ENCODE measurements at places on chromosomes 2 and 18.

- no peak for DNase-seq
Observed at GRCh38 chr18:37259711-37260110, 305.9 kb downstream of the CELF4 start.

DNA sequence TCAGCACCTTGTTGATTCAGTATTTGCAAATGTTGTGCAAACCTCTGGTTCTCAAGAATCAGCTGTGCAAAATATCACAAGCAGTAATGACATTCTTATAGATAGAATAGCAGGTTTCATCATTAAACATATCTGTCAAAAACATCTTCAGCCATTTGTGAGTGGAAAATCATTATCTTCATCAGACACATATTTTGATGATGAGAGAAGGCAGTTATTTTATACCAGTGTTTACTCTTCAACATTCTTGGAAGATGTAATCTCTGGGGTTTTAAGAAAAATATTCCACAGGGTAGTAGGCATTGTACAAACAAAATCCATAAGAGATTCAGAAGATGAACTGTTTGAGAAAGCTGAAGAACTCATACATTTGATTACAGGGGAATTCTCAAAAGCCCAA, 64.3 kb downstream of the FSIP2 start:
- no peak for DNase-seq

- DNase-seq = no peak
Observed at GRCh38 chr2:1450915-1451314, 37.7 kb downstream of the TPO start.

DNA sequence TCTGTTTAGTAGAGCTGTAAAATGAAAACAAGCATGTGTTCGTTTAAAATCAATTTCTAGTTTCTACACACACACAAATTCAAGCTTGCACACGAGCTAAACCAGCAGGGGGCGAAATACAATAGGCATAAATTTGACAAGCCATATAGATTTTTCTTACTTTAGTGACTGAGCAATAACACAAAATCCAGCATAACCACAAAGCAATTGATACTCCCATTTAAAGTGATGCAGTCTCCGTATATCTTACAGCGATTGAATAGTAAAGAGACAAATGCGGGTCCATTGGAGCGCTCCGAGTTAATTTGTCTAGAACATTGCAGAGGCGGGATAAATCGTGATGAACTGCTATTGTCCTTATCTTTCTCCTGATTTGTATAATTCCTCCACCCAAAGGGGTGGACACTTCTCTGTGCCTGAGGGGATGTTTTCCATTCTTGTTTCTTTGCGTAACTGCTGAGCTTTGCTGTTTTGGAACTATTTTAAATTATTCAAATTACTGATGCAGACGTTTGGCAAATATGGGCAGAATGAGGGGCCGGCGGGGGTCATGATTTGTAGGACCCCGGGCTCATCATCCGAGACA, 1.2 kb upstream of the AFTPH start:
- DNase-seq = peak; percentile 64

GRCh38 chr2:124151691-124152090, 126.6 kb downstream of the CNTNAP5 start:
- no peak for DNase-seq

DNA sequence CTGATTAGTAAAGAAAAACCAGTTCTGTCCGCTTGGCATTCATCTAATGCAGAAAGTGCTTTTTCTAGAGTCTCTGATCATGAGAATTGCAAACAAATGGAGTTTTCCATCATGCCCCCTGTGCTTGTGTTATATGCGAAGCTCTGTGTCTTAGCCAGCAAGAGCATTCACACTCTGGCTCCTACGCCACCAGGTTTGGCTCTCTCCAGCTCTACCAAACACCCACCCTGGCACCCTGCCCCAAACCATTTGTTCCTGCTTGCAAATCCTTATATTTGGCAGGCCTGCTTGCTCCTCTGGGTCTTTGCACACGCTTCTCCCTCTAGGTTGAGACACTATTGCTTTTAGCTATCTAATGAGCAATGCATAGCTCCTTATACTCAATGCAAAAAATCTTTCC, 204.1 kb upstream of the CYRIA start:
- no peak for DNase-seq

GRCh38 chr18:40109252-40110049, 1845.6 kb upstream of the PIK3C3 start:
- peak; percentile 46 for DNase-seq

DNA sequence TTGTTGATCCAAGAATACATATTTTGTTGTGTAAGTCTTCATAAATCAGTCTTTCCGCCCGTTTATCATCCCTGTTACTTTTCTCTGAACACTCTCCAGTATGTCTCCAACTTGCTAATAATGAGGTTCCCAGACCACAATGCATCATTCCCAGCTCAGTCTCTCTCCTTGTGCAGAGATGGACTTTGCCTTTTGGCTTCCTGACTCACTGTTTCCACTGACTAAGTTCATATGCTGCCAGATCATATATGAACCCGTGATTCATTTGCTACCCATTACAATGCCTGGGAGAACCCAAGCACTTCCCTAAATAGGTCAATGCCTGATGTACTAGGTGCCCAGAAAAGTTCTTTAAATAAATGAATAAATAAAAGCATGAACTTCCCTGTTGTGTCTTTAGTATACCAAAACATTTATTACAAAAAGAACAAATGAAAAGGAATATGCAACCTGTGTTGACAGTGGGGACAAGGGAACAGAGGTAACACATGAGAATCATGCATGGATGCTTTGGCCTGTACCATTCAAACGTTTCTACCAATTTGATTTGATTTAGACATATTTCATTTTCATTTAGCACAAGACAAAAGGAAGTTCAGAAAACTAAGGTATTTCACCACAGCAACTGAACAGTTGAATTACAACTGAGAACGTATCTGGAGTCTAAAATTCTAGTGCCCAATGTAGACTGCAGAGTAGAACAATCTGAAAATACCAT, 215.4 kb upstream of the HNRNPA3 start:
- no peak for DNase-seq

DNA sequence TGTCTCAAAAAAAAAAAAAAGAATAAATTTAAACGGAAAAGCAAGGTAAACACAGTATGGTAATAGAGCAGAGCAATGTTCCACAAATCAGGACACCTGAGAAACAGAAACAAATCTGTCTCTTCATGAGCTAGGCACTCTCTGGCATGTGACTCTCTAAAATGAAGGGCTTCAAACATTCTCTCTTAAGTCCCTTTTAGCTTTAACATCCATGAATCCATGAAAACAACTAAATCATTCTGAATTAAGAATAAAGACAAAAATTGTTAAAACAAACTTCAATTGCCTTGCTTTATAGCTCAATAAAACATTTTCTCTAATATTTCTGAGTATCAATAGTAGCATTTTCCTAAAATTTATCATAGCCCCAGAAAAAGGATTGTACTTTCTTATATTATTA, 132.1 kb downstream of the NBAS start:
- no peak for DNase-seq

GRCh38 chr18:50073319-50073718, 121.6 kb downstream of the MYO5B start:
- no peak for DNase-seq

Data from NCI-H2029 treated with DMSO at 0.1 percent for 48 hours (cell line).